ENCODE measurements at places on chromosomes 6 and 20.

DNA sequence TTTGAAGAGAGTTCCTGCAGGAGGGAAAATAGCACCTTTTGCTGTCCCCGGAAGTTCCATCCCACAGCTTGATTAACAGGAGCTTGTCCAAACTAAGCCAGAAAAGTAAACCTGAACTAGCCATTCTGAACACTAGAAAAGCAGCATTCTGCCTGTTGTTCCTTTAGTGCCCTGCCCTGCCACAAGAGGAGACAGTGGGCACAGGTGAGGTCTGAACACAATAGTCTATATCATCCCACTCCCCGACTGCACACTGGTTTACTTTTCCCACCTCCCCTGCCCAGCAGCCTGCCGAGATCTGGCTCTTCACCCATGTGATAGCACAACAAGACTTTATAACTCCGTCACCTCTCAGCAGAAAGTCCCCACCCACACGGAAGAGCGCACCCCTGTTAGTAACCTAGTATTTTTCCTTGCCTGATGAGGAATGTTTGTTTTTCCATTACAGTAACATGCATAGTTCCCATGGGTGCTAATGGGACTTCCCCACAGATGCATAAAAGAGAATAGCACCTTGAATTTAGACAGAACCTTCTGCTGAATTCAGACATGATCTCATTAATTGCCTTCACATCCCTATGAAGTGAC, 59.7 kb downstream of the TFAP2A start:
- no peak for DNase-seq

GRCh38 chr6:107515955-107516354, 26.0 kb downstream of the SOBP start:
- no peak for DNase-seq

DNA sequence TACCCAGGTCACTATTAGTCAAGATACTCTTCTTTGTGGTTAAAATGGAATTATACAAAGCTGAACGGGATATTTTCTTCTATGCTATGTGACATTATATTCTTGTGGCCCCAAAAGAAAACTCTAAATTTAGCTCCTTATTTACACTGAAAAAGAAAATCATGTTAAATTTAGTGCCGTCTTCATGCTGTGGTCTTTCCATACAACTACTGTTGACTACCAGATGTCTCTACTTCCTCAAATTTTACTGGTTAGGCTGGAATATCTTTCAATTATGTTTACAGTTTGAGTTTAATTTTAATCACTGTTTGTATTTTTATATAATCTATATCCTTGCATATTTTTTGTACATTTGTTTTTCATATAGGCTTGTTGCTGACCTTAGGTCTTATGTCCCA, 95.6 kb upstream of the FOXO3 start:
- DNase-seq, result no peak

DNA sequence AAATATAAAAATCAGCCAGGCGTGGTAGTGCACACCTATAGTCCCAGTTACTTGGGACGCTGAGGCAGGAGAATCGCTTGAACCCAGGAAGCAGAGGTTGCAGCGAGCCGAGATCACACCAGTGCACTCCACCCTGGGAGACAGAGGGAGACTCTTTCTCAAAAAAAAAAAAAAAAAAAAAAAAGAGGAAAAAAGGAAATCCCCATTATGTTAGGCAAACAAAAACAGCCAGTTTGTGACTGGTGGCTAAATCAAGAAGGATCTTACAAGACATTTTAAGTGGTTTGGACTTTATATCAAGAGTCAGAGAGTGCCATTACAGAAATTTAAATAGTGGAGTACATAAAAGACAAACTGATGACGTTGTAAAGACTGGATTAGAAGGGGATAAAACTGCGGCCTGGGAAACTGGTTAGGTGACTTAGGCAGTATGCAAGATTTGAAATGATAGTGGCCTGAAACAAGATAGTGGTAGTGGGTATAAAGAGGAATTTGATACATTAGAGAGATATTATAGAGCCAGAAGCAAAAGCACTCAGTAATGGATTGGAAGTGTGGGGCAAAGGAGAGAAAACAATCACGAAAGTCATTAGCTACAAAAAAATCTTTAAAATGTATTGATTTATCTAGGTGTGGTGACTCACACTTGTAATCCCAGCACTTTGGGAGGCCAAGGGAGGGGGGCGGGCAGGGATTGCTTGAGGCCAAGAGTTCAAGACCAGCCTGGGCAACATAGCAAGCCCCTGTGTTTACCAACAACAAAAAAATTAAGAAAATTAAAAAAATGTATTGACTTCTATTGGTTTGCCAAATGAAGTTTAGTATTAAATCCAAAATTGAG, 1.7 kb upstream of the MYO6 start:
- DNase-seq, result no peak

GRCh38 chr6:46056906-46057529, 41.4 kb upstream of the CLIC5 start:
- no peak for DNase-seq

DNA sequence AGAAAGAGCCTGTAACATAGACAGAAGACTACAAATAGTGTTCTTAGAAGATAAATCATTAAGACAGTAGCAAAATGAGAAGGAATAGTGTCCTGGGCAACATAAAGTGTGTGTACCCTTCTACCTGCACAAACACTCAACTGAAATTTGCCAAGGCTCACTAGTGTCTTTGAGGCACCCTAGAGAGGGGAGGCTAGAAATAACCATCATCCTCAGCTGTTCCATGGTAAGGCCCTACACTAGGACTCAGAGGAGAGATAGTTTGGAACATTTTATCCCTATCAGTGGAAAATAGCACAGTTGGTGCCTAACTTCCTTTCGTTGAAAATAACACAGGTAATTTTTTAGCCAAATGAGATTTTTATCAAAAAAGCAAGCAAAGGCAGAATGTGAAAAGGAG, 230.7 kb downstream of the LAMA2 start:
- DNase-seq, result no peak

DNA sequence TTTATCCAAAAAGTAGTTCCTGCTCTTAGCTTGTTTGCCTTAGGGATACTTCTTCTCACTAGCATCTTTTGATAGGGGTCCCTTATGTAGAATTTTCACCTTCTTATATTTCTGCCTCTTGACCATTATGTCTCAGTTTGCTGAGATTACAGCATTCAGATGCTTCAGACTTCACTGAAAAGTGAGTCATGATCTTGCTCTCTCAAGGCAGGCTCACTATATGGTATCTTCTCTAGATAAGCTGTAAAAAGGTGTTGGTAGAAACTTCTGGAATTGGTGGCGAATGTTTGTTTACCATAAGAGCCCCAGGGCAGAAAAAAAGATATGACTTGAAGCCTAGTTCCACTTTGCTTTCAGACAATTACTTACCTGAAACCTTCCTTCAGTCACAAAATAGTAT, 19.7 kb downstream of the GTPBP2 start:
- no peak for DNase-seq

DNA sequence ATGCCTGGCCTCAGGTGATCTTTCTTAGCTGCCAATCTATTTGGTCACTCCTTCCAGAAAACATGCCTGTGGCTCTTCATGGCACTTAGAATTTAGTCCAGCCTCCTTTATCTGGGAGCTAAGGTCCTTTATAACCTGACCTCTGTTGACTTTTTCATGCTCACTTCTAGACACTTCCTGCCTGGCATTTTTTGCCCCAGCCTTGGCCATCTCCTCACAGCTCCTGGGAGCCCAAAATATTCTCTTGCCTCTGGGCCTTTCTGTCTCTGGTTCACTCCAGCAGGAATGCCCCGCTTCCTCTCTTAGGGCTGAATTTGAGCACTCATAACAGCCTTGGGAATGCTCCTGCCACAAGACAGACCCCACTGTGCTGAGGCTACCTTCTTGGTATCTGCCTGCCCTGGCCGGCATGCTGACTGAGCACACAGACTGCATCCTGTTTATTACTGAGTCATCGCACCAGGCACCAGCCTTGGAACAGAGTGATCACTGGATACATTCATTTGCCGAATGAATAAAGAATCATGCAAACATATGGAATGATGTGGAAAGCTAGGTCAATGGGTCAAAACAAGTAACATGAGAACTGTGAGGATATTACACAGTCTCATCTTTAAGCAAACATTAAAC, 5.8 kb upstream of the EEF1E1 start:
- no peak for DNase-seq

GRCh38 chr6:33197431-33198048, 2.9 kb downstream of the RXRB start:
- peak; percentile 67 for DNase-seq

DNA sequence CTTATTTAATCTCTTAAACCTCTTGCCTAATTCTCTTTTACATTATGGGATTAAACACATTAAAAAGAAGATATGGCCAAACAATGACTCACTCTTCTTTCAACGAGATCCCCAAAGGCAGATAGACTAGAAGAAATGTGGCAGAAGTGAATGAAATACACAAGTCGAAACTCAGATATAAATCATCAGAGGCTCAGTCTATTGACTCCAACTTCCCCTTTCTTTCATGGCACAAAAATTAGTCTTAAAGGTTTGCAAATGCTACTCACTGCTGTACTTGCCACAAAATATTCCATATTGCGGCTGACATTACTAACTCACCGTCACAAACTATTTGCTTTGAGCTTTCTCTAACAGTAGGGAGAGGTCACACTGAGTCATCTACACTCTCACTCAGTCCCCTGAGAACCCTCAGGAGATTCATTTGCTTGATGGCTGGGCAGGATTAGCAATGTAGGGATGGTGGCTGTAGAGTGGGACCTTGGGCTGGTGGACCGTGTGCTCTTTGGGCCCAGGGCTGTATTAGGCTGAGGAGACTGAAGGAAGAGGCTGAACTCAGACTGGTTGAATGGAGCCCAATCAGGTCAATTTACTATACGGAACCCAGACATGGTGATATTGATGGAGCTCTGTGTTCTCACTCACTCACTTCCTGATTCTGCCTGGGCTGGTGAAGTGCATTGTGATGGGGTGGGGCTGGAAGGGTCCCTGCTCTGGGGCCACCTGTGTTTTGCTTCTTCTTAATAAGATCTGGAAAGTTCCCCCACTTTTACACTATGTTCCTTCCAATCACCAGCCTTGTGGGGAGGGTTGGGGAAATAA, 42.8 kb upstream of the UBR2 start:
- DNase-seq, result no peak

DNA sequence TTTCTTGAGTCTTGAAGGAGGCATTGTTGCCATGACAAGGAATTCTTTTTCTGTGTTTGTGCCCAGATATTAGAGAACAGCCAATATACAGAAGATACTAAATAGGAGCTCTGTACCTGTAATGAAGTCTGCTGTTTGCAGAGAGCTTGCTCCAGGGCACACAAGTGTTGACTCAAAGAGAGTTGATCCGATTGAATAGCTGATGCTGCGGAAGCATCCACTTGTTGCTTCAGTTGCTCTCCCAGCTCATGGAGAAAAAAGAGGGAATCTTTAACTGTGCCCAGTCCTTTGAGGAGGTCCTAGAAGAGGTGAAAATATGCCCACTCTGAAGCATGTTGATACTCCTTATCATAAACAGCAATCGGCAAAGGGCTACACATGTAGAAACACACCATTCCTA, 411.4 kb downstream of the ESR1 start:
- DNase-seq, result no peak

GRCh38 chr6:25499615-25500235, 152.3 kb upstream of the SCGN start:
- no peak for DNase-seq

DNA sequence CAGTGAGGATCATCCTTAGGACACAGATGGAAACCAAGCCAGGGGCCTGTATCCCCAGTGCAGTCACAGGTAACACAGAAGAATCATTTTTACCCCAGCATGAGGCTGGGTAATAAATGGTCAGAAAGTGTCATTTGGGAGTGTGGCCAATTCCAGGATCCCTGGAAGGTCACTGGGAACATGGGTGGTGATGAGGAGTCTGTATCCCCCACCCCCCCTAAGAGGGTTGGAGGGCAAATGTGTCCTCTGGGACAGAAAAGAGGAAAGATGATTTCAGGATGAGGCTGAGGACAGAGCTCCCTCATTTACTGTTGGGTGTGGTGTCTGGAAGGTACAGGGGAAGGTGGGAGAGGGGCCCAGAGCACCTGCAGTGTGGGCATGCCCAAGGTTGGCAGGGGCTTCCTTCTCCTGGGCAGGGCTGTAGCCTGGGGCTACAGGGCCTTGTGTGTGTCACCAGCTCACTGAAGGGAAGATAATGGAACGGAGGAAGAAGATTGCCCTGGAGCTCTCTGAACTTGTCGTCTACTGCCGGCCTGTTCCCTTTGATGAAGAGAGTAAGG, 34.5 kb downstream of the PLCG1 start:
- no peak for DNase-seq

DNA sequence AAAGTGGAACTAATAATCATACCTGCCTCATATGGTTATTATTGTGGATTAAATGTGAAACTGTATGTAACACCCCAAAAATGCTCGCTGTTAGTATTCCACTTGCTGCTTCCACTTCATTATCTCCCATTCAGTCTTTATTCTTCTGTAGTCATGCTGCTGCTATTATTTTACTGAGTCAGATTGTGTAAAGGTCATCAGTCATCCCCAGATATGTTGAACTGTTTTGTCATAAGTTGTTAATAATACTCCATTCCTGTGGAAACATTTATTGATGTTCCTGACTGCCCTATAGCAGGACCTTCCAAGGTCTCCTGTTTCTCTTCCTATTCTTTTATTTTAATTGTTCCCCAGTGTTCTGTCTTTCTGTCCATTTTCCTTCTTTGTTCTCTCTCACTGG, 1148.3 kb downstream of the EPHA7 start:
- DNase-seq, result no peak

GRCh38 chr6:146281651-146282362, 252.9 kb downstream of the GRM1 start:
- no peak for DNase-seq

GRCh38 chr6:110098511-110099116, 80.9 kb downstream of the WASF1 start:
- no peak for DNase-seq

GRCh38 chr20:4454111-4454510, 267.6 kb upstream of the PRND start:
- no peak for DNase-seq

GRCh38 chr6:148703900-148704299, 42.9 kb upstream of the UST start:
- DNase-seq, result no peak

DNA sequence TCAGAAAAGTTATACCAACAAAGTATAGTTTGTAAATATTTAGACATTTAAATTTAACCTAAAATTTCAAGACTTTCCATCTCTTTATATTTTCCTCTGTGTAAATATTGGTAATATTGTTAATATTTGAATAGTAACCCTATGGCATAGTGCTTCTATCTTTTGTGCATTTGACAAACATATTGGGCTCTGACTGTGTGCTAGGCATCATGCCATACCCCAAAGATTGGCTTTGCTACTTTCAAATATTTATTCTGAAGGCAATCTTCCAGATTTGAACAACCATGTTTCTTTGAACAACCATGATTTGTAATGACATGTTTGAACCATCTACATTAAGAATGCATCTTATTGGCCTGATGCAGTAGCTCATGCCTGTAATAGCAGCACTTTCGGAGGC, 15.5 kb upstream of the PRDM1 start:
- no peak for DNase-seq

Data from activated CD8-positive, alpha-beta memory T cell treated with anti-CD3 and anti-CD28 coated beads for 24 hours (primary cell).